ENCODE measurements at places on chromosomes 3 and 15.
A peak's percentile ranks its signal among the peaks of the same experiment; 100 is the strongest.

DNA sequence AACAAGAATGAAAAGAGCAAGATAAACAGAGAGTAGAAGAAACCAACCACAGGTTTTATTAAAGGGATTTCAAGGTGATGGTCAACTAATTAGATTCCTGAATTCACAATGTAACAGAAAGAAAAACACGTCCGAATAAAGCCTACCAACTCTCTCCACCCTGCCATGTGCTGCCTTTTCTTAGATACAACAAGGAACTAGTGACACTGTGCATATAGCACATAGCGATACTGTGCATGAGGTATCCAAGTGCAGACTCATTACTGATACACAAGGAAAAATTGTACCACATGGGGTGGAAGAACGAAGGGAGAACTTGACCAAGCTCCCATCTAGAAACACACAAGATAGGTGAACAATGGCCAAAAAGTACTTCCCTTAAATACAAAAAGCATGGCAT is 154.6 kb downstream of the MAGI1 start:
- no peak for DNase-seq

- DNase-seq = peak; percentile 94
These were observed 35.4 kb upstream of the CORO2B start for GRCh38 chr15:68543165-68544008.

- DNase-seq = peak; percentile 41
These were observed 463.6 kb upstream of the KCNMB2 start for GRCh38 chr3:178072391-178073305.

DNA sequence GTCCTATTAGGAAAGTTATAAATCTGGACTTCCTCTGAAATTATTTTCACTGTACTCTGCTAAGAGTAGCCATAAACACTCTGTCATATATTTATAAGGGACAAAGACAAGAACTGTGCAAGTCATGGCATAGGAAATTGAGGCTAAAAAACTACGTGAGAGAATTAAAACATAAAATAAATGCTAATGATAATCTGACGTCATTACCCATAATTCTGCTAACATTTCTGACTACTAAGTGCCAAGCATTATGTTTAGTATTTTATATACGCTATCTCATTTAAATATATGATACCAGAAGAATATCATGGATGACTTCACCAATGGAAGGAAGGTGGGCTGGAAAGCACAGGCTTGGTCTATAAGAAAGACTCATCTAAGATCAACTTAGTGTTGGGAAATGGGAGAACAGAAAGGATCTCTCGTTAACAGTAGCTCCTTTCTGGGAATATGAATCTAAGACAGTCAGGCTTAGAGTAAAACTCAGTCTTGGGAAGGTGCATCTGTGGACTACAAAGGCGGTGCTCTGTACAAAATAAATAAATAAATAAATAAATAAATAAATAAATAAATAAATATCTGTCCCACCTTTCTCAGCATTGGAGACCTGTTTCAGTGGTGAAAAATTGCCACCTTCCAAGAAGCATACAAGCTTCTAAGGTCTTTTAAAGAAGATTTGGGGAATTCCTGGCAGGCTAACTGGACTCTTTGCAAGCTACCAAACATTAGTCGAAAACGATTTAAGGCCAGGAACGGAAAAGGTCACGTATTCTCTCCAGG is 267.4 kb downstream of the CGGBP1 start:
- DNase-seq = no peak

DNA sequence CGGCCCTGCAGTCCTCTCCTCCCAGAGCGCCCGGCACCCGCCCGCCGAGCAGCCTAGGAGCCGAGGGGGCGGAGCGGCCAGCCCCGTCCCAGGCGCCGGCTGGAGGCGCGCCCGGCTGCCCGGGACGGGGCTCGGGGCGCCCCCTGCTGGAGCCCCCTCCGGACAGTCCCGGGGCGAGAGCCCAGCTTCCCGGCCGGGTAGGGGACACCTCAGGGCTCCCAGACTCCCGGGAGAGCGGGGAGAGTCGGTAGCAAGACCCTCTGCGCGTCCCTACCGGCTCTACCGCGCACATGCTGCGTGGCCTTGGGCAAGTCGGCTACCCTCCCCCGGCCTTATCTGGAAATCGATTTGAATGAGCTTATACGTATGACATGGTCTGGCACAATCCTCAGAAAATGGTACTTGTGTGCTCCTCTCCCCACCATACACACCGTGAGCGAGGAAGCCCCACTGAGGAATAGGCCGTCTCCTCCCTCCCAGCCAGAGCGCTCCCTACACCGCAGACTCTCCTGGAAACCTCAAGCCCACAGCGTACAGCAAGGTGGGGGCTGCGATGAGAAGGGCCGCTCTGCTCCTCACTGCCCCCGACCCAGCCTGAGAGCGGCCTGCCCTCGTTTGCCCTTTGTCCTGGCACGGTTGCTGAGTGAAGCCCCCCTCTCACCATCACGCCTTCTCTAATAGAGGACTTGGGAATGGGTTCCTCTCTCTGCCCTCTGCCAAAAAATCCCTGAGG is at the start of gene DAPK2:
Gene DAPK2, minus strand, starts transcription at position 65 of the 733 bp plus-strand sequence. CDS start 6,224 bp downstream, outside the sequence.
- DNase-seq = peak; percentile 49

- no peak for DNase-seq
These were observed 122.7 kb downstream of the NTRK3 start for GRCh38 chr15:88133795-88134194.

DNA sequence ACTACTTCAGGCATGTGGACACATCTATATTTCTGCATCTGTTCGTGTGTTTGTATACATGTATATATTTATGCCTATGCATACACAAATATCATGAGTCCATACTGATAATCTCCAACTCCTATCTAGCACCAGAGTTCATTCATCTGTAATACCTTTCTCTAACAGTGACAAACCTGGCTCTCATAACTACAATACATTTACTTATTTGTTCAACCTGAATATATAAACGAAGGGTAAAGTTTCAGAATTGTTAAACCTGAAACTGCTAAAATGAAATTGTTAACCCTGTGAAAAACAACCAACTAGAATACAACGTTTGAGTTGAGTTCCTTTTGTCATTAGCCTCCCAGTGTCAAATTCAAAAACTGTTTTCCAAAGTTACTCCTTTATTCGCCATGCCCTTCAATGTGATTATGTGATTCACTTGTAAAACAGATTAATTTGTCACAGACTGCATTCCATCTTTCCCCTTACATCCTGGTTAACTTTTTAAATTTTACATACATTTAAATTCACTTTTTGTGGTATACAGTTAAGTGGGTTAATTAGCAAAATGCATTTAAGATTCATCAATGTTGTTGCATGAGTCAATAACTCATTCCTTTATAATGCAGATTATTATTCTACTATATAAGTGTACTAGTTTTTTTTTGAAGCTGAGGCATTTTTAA is 58.5 kb downstream of the PIK3R4 start:
- no peak for DNase-seq

DNA sequence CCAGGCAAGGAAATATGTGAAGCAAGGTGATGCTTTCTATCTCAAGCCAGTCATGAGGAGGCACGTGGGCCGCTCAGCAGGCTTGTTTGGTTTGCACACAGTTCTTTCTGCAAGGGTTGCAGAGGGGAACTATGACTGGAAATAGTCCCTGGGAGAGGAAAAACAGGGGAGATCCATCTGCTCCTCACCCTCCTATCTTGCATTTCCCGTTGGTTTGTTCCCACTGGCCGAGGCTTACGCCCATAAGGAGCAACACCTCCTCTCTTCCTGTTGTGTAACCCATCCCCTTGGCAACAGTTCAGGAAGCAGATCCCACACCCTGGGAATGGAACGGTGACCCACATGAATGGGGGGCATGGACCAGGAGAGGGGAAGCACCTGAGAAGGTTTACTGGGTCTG is 72.1 kb upstream of the MAGI1 start:
- DNase-seq = peak; percentile 63

- no peak for DNase-seq
These were observed 162.1 kb upstream of the LRIG1 start for GRCh38 chr3:66662894-66663293.

GRCh38 chr15:56929399-56929798 is 11.0 kb downstream of the TCF12 start:
- peak; percentile 71 for DNase-seq

- no peak for DNase-seq
These were observed 65.1 kb upstream of the MBNL1 start for GRCh38 chr3:152203652-152204051.

GRCh38 chr15:74616366-74616939 is 817 bp downstream of the CLK3 start:
- DNase-seq = peak; percentile 63

DNA sequence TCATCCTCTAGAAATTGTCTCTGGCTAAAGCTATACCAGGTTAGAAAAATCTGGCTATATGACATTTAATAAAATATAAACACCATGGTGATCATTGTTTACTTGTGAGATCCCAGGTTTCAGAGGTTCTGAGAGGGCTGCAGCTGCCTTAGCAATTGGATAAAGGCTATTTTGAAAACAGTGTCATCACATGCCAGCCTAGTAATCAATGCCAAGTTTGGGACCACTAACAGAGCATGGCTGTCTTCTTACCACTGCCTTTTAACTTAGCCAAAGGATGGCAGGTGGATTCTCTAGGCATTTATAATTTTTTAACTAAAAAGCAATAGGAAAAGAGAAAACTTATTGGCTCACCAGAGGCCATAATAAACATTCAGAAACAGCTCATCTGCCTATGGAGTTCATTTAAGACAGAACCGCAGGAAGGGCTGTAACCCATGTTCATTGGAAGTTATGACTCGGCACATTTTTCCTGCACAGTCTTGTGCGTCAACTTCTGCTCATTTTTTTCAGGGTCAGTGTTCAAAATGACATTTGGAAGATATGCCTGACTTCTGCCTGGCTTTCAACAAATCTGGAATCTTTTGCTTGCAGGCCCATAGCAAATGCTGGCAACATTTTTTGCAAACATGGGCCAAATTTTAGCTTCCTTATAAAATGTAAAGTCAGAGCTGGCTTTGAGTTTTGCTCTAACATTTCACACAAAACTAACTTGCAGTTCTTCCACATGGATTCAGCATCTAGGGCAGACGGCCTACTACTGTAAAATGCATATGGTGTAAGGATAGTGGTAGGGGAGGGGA is 476.0 kb upstream of the TBL1XR1 start:
- DNase-seq = peak; percentile 96

GRCh38 chr15:73633991-73634495 is 854 bp upstream of the NPTN start:
- peak; percentile 97 for DNase-seq

DNA sequence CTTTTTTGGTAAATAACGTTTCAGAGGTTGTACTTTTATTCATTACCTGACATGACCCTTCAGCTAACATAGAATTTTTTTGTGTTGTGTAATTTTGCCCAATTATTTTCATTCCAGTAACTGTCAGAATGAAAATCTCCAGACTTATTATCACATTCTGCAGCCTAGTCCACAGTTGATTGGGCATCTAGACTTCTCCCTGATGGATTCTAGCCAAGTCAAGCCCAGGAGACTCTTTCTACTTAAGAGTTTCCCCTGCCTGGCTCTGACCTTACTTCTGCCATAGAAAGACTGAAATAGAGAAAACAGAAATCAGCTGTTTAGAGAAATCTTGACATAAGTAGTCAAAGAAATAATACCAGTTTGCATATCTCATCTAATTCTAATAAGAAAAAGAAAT is 82.9 kb upstream of the CDAN1 start:
- DNase-seq = peak; percentile 9

- no peak for DNase-seq
These were observed 14.4 kb downstream of the NR2F2 start for GRCh38 chr15:96344706-96345559.

DNA sequence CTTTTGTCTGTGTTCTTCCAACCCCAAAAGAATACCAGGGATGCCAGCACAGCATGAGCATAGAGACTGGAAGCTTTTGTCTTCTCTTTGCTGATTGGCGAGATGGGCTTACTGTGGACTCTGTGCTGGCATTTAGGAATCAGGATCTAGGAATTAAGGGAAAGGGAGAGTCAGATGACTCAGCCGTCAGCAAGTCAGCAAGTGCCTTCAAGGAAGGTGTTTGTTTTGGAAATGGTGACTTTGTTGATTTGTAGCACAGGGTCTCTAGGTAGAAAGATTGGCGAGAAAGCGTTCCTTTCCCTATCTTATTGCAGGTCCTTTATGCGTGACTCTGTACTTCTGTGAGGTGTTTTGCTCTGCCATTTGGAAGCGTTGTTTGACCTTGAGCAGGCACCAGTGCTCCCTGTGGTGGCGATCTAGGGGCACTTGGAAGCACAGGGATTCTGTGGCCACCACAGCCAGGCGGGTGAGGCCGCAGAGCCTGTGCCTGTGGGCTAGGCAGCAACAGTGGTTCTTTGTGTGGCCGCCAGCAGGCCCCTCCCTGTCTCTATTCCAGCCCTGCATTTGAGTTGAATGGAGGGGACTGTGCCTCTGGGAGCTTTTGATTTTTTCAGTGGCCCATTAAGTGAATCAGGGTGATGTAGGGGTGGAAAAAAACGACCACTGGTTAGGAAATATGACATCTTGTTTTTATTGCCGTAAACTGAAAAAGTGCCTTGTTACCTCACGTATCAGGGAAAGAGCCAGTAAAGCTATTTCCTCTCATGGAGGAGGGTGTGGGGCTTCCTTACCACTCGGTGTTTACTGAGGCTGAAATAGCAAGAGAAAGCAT is 19.0 kb downstream of the FAN1 start:
- peak; percentile 51 for DNase-seq

GRCh38 chr15:69237718-69238117 is 61.0 kb upstream of the PAQR5 start:
- no peak for DNase-seq

DNA sequence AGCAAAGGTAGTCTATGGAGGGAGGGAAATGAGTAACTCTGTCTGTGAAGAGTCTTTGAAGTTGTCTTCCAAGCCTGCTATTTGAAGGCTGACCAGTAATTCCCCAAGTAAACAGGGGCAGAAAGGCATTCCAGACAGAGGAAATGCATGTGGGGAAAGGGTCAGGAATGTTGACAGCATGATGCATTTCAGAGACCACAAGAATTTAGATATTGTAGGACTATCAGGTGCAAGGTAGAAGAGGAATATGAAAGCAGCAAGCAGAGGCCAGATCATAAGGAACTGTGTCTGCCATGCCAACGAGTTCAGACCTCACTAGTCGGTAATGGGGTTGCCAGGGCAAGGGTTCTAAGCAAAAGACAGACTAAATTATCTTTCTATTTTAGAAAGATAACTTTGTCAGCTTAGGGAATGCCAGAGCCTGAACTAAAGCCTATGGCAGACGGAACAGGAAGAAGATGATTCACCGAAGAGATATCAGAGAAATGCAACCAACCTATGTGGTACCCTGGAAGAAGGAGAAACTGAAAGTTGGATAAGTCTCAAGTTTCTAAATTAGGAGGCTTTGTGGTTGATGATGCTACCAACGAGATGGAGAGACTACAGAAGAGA is 327.0 kb upstream of the RORA start:
- DNase-seq = peak; percentile 86

- DNase-seq = no peak
These were observed 46.9 kb downstream of the CHRD start for GRCh38 chr3:184426691-184427141.

GRCh38 chr3:64056606-64057180 is 33.4 kb upstream of the PSMD6 start:
- DNase-seq = peak; percentile 82

- peak; percentile 82 for DNase-seq
These were observed 20.5 kb downstream of the SLC35A5 start for GRCh38 chr3:112582244-112582874.

- DNase-seq = peak; percentile 15
These were observed 85.2 kb downstream of the KBTBD8 start for GRCh38 chr3:67083277-67083676.
